ENCODE measurements at places on chromosomes 12 and 14. TPM values are rescaled to one million over a fixed set of nuclear protein-coding genes. Genes with fewer than 3 reads are reported as not detected.

CLEC2A gene
- not detected for total RNA-seq

GRCh38 chr12:122495258-122495657 lies 5.5 kb downstream of the ZCCHC8 start:
- no peaks in the 10 kb centered on the region for H3K27me3 ChIP-seq
- peaks cover 4% of the 10 kb centered on the region for H3K4me1 ChIP-seq
- H3K27ac ChIP-seq, result no peak overlapping the region
- H3K36me3 ChIP-seq, result peaks cover 21% of the 10 kb centered on the region

- no peaks in the 10 kb centered on the region for H3K36me3 ChIP-seq
- H3K27ac ChIP-seq, result no peak overlapping the region
- no peaks in the 10 kb centered on the region for H3K4me1 ChIP-seq
- no peak overlapping the region for H3K4me3 ChIP-seq
Observed at GRCh38 chr12:104570174-104570907, 113.6 kb downstream of the CHST11 start.

AICDA gene
- total RNA-seq, result not detected

RERGL gene
- not detected for total RNA-seq

VRTN gene
- total RNA-seq, result not detected

- H3K27ac ChIP-seq, result no peak overlapping the region
- H3K27me3 ChIP-seq, result no peaks in the 10 kb centered on the region
- H3K36me3 ChIP-seq, result no peaks in the 10 kb centered on the region
Observed at GRCh38 chr14:26820572-26820971, 222.7 kb upstream of the NOVA1 start.

DNA sequence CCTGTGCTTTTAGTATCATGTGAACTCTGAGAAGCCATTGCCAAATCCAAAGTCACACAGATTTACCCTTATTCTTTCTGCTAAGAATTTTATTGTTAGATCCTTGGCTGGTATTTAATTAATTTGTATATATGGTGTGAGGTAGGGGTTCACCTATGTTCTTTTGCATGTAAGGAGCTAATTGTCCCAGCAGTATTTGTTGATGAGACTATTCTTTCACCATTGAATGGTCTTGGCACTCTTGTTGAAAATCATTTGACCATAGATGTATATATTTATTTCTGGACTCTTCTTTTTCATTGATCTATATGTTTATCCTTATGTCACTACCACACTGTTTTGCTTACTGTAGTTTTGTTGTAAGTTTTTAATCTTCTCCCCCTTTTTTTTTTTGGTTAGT lies 26.2 kb downstream of the G2E3 start:
- DNase-seq, result no peak
- H3K36me3 ChIP-seq, result peaks cover 3% of the 10 kb centered on the region
- H3K4me1 ChIP-seq, result peaks cover 5% of the 10 kb centered on the region
- no peak overlapping the region for H3K4me3 ChIP-seq

- H3K27me3 ChIP-seq, result no peaks in the 10 kb centered on the region
- H3K4me3 ChIP-seq, result no peak overlapping the region
- DNase-seq, result no peak
- peaks cover 28% of the 10 kb centered on the region for H3K36me3 ChIP-seq
Observed at GRCh38 chr12:113936460-113936859, 29.7 kb downstream of the RBM19 start.

SSPN gene
- total RNA-seq, result 7.8 TPM

DNA sequence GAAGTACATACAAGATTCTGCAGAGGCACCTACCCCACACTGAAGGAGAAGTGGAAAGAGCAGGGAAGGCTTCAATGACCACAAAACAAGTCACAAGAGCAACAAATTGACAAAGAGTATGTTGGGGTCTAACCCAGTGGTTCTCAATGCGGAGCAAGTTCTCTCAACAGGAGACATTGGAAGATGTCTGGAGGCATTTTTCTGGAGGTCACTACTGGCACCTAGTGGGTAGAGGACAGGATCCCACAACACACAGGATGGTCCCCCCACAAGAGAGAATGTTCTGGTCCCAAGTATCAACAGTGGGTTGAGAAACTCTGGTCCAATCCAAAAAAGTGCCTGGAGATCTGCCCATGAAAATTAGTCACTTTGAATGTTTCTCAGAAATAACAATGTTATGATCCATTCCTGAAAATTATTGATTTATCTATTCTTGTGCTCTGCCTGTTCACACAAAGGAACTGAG lies 3.4 kb downstream of the SSH1 start:
- H3K36me3 ChIP-seq, result peaks cover 13% of the 10 kb centered on the region
- peak; percentile 95 for DNase-seq
- H3K27me3 ChIP-seq, result no peaks in the 10 kb centered on the region
- H3K4me3 ChIP-seq, result no peak overlapping the region
- peaks cover 30% of the 10 kb centered on the region for H3K4me1 ChIP-seq
- peak overlapping the region; percentile 87 for H3K27ac ChIP-seq

GRCh38 chr12:40992674-40993073 lies 195.4 kb upstream of the PDZRN4 start:
- H3K27me3 ChIP-seq, result no peaks in the 10 kb centered on the region
- no peaks in the 10 kb centered on the region for H3K4me1 ChIP-seq
- H3K4me3 ChIP-seq, result no peak overlapping the region
- H3K27ac ChIP-seq, result no peak overlapping the region
- DNase-seq, result no peak
- H3K36me3 ChIP-seq, result no peaks in the 10 kb centered on the region

SPIC gene
- not detected for total RNA-seq

DNA sequence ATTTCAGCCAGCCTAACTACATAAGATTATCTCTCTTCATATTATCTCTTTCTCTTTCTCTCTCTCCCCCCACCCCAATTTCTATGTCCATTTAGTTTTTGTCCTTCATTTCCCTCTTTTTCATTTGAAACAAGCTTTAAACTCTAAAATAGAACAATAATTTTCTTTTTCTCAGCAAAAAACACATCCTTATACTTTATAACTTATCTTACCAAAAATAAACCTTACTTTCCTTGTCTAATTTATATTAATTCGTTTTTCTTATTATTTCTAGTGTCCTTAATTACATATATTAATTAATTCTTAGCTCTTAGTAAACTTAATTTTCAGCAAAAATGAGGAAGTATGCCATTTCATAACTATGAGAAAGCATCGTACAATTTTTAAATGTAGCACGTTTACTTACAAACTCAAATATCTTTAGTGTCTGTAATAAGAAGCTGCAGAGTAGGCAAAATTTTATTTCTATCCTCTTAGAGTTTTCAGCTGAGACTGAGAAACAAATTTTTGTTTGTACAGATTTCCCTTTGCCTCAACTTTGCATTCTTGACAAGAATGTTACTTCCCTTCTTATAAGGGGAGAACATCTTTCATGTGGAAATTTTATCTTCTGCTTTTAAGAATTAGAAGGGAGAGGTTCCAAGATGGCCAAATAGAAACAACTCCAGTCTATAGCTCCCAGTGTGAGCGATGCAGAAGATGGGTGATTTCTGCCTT lies 65.1 kb upstream of the ST8SIA1 start:
- no peak overlapping the region for H3K27ac ChIP-seq
- DNase-seq, result no peak
- no peaks in the 10 kb centered on the region for H3K4me1 ChIP-seq
- H3K36me3 ChIP-seq, result no peaks in the 10 kb centered on the region

DNA sequence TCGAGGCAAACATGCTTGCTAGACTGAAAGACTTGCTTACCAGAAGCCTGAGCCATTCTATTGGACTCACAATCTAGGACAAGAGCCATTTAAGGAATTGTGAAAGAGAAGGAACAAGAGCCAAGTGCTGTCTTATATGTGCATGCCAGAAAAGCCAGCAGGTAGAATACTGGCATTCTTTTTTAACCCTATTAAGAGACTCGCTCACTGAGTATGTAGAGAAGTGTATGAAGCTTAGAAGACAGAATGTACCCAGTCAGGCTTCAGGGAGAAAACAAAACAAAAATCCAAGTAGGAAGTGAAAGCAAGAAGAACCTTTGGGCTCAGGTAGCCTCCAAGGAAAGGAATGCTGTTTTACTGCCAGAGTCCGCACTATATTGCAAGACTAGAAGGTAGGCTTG lies 65.9 kb downstream of the DCAF5 start:
- H3K27me3 ChIP-seq, result no peaks in the 10 kb centered on the region
- H3K27ac ChIP-seq, result no peak overlapping the region
- no peak overlapping the region for H3K4me3 ChIP-seq
- DNase-seq, result peak; percentile 28
- H3K36me3 ChIP-seq, result peaks cover 33% of the 10 kb centered on the region
- peaks cover 3% of the 10 kb centered on the region for H3K4me1 ChIP-seq

C12orf54 gene
- total RNA-seq, result not detected

GRCh38 chr14:34826661-34827060 lies 48.5 kb downstream of the BAZ1A start:
- no peak overlapping the region for H3K4me3 ChIP-seq
- H3K27me3 ChIP-seq, result no peaks in the 10 kb centered on the region
- H3K4me1 ChIP-seq, result no peaks in the 10 kb centered on the region
- H3K36me3 ChIP-seq, result peaks cover 5% of the 10 kb centered on the region

CLEC4E gene
- total RNA-seq, result not detected

DNA sequence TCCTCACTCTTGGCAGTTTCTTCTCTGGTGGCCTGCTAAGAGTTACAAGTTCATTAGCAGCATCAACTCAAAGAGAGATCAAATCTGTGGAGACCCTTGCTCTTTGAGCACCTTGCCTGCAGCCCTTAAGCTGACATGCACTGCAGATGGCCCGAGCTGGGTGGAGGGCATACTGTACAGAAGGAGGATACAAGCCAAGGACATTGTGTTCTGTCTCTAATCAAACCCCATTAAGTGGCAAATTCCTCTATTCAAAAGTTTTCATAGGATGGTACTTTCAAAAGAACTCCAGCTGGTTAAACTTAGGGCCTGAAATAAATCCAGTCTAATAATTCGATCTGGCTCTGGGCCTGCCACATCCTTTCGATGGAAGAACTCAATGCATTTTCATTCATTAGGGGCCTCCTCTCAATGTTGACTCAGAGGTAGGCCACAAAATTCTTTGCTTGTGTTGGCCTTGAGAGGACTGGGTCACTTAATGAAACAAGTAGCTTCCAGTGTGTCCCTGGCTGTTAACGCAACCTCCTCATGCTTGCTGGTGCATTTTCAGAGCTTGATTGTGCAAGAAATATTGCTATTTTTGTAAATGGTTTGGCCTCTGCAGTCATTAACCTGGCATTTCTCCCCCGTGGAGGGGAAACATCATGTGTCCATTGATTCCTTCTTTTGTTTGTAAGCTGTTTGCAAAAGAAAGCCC lies 318.2 kb downstream of the NUAK1 start:
- peaks cover 6% of the 10 kb centered on the region for H3K27me3 ChIP-seq
- no peak overlapping the region for H3K4me3 ChIP-seq
- peaks cover 5% of the 10 kb centered on the region for H3K4me1 ChIP-seq
- no peaks in the 10 kb centered on the region for H3K36me3 ChIP-seq

DNA sequence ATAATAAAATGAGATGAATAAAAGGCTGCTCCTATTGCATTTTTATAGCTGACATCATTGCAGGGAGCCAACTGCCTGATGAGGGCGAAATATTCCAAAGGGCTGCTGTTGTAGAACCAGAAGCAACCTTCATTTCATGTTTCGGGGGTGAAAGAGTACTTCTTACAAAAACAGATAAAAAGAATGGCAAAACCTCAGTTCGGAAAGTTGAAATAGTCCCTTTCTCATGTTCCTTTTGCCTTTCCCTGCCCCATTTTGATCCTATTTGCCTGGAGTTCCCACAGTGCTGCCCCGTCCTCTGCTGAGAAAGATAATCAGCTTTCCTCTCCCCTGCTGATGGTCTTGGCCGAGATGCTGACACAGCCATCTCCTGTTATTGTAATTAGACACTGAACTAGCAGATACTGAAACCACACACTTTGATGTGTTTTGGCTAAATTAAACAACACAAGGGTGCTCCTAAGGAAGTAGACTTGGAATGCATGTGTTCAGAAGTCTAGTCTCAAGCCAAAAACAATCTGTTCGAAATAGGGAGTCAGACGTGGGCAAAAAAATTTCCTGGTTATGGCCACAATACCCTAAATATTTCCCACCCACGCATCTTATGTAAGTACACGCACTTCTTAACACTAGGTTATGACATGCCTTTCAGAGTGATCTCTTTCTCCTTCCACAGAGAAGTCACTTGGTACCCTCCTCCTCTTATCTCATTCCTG lies 117.2 kb downstream of the PPM1H start:
- H3K4me3 ChIP-seq, result peak overlapping the region; percentile 15
- no peaks in the 10 kb centered on the region for H3K4me1 ChIP-seq
- H3K27ac ChIP-seq, result no peak overlapping the region
- peaks cover 16% of the 10 kb centered on the region for H3K27me3 ChIP-seq
- DNase-seq, result peak; percentile 61

- peaks cover 3% of the 10 kb centered on the region for H3K4me1 ChIP-seq
- no peak for DNase-seq
- no peak overlapping the region for H3K27ac ChIP-seq
- H3K27me3 ChIP-seq, result no peaks in the 10 kb centered on the region
- no peak overlapping the region for H3K4me3 ChIP-seq
Observed at GRCh38 chr14:69991422-69991821, 112.2 kb downstream of the SMOC1 start.

- no peak overlapping the region for H3K27ac ChIP-seq
- H3K27me3 ChIP-seq, result no peaks in the 10 kb centered on the region
- H3K36me3 ChIP-seq, result peaks cover 31% of the 10 kb centered on the region
- H3K4me3 ChIP-seq, result no peak overlapping the region
Observed at GRCh38 chr12:123001464-123001863, 21.0 kb downstream of the ARL6IP4 start.

ARL1 gene
- total RNA-seq, result 126 TPM

GRCh38 chr12:116313194-116313927 lies 35.9 kb upstream of the MED13L start:
- no peak for DNase-seq
- peaks cover 3% of the 10 kb centered on the region for H3K4me1 ChIP-seq
- H3K27me3 ChIP-seq, result no peaks in the 10 kb centered on the region
- H3K27ac ChIP-seq, result no peak overlapping the region
- no peak overlapping the region for H3K4me3 ChIP-seq

GRCh38 chr12:67111182-67111581 lies 158.0 kb upstream of the CAND1 start:
- H3K27me3 ChIP-seq, result no peaks in the 10 kb centered on the region
- no peak overlapping the region for H3K27ac ChIP-seq
- no peaks in the 10 kb centered on the region for H3K4me1 ChIP-seq
- no peak for DNase-seq
- no peaks in the 10 kb centered on the region for H3K36me3 ChIP-seq

- no peak overlapping the region for H3K4me3 ChIP-seq
- H3K36me3 ChIP-seq, result no peaks in the 10 kb centered on the region
- H3K27me3 ChIP-seq, result no peaks in the 10 kb centered on the region
- no peak overlapping the region for H3K27ac ChIP-seq
- no peak for DNase-seq
Observed at GRCh38 chr12:70615174-70615866, 21.9 kb downstream of the PTPRB start.

All from IMR-90 (cell line).